Foreskin melanocyte (primary cell): ENCODE measurements at places on chromosomes 7 and 10.

- DNase-seq, result no peak
These were observed 12.2 kb upstream of the JMJD1C start for GRCh38 chr10:63477927-63478326.

- no peak for DNase-seq
These were observed 176.2 kb downstream of the PTEN start for GRCh38 chr10:88039496-88040200.

- DNase-seq, result no peak
These were observed 276.5 kb upstream of the TEX47 start for GRCh38 chr7:89072081-89072480.

- no peak for DNase-seq
These were observed 7.6 kb upstream of the ADO start for GRCh38 chr10:62796896-62797295.

DNA sequence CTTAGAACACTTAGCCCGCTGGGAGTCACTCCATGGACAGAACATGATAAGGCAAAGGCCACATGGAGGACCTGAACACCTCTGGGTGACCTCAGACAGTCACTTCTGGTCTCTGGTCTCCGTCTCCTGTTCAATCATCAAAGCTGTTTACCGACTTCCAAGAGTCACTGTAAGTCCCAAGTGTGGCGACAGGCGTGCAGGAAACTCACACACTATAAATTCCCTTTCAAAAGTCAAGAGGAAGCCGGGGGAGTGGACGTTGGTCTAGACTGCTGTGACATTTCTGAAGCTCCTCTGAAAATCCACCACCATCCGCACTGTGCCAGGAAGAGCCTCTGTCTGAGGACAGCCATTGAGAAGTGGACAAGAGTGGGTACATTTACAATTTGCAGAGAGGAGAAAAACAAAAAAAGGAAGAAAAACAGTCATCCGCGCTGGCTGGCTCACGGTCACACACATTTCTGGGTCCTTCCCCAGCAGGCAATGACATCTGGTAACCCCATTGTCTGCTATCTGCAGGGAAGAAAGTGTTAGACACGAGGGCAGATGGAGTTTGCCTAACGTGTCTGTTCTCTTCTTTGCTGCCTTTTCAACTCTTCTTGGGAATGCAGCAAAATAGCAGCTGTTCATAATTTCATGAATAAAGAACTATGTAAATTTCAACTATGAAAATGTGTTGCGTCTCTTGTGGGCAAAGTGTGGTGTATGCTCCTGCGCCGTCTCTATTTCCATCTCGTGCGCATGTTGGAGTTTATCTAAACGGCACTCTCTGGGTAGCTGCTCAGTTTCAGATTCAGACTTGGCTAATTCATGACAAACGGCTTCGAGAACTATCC lies 32.9 kb upstream of the CUX1 start:
- no peak for DNase-seq

DNA sequence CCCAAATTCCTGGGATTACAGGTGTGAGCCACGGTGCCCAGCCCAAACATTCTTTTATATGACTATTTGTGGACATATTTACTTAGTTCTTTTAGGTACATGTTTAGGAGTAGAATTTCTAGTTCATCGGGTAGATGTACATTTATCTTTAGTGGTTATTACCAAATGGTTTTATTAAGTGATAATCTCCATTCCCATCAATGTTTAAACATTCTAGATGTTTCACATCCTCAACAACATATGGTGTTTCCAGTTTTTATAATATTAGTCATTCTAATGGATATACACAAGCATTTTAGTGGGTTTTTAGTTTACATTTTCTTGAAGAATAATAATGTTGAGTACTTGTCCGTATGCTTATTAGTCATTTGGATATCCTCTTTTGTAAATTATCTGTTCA lies 131.7 kb downstream of the RTKN2 start:
- no peak for DNase-seq

- DNase-seq, result no peak
These were observed 196.0 kb downstream of the ELAPOR2 start for GRCh38 chr7:86863452-86863851.

DNA sequence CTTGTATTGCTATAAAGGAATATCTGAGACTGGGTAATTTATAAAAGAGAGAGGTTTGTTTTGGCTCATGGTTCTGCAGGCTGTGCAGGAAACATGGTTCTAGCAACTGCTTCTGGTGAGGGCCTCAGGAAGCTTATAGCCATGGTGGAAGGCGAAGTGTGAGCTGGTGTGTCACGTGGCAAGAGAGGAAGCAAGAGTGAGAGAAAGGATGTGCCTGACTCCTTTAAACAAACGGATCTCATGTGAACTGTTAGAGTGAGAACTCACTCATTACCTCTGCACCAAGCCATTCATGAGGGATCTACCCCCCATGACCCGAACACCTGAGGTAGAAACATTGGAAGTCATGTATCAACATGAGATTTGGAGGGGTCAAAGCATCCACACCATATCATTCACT lies 7.7 kb upstream of the ITPRIP start:
- no peak for DNase-seq

DNA sequence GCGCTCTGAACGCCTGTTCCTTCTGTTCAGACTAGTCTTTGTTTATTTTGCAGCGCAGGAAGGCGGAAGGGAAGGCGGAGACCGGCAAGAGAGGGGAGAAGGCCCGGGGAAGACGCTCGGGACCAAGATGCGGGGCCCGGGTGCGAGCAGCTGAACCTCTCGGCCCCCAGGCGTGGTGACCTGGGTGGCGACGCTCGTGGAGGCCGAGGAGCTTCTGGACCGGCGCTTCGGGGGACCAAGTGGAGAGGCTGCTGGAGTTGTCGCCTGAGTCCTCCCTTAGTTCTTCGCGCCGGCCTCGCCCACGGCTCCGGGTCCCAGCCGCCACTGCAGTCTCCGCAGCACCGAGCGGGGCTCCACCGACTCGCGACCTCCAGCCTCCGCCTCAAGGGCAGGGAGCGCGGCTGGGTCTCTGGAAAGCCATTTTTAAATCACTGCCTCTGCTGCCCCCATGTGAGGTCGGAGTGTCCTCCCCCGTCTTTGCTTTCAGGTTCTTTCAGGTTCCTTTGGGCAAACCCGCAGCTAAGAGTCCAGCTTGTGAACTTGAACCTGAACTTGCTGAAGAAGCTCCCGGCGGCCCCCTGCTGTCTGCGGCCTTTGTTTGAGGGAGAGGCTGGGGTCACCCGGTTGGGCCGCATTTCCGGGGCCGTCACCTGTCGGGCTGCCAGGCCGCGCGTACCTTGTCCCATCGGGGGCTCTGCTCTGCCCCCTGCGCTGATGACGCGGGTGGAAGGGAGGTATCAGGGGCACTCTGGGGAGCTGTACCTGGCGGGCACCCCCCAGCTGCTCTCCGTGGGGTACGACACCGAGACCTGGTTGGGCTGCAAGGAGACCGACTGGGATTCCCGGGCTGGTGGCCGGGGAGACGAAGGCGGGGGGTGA lies 136.0 kb downstream of the KIF20B start:
- peak; percentile 21 for DNase-seq

GRCh38 chr10:11527691-11528255 lies 83.7 kb downstream of the USP6NL start:
- DNase-seq, result no peak

- DNase-seq, result no peak
These were observed 12.3 kb downstream of the ERCC6 start for GRCh38 chr10:49526619-49527018.
